Cerebellar nuclear complex (tissue), 1 donor: ENCODE measurements at places on chromosomes 4 and X.

GRCh38 chrX:120262859-120263708 is 12.5 kb downstream of the ZBTB33 start:
- DNase-seq, result no peak

DNA sequence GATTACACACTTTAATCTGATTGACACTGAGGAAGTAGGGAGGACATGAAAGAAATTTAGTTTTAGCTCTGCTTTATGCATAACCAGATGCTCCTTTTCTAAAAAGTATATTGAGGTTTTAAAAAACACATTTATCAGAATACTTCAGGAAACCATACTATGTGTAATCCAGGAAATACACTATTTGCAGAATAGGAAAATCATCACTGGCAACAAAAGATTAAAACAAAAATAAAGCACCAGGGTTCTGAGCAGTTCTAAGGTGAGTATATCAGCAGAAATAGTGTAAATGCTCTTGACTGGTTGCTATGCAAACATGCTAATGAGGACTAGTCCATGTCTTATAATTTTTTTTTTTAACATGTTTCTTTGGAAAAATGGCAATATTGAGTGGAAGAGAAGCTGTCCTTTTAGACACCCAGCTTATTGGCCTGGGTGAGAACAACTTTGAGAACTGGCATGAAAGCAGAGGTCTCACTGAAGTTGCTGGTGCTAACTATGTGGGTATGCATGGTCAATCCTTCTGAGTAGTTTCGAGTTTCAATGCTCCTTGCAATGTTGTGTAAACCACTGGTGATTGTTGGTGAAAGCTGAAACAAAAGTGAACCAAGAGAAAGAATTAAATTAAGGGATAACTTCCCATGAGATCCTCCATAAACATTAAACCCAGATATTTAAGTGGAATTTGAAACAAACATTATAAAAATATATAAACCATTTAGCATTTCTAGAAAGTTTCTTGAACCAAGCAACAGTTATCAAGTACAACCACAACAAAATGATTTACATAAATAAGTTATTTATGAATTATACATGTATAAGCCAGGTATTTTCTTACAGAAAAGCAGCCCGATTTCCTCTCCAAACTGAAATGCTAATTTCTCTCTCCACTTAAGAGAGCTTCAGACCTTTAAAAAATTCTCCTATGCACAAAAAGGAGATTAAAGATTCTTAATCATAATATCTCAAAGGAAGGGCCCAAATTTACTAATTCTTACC is 20.4 kb upstream of the SCD5 start:
- DNase-seq, result no peak

DNA sequence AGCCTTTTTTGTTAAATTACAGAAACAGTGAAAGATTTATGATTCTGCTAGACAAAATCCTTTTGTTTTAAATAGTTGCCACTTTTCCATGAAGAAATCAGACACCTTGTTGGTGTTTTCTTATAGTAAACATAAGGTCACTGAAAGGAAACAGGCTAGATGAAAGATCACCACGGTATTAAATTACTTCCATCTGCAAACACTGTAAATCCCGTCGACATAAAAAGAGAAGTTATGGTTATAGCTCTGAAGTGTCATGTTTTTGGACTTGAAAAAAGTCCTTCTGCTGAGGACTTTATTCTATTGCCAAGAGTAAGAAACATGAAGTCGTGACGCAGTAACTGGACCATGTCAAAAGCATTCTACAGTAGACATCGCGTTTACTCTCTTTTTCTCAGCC is 567.6 kb upstream of the SLIT2 start:
- DNase-seq, result no peak

DNA sequence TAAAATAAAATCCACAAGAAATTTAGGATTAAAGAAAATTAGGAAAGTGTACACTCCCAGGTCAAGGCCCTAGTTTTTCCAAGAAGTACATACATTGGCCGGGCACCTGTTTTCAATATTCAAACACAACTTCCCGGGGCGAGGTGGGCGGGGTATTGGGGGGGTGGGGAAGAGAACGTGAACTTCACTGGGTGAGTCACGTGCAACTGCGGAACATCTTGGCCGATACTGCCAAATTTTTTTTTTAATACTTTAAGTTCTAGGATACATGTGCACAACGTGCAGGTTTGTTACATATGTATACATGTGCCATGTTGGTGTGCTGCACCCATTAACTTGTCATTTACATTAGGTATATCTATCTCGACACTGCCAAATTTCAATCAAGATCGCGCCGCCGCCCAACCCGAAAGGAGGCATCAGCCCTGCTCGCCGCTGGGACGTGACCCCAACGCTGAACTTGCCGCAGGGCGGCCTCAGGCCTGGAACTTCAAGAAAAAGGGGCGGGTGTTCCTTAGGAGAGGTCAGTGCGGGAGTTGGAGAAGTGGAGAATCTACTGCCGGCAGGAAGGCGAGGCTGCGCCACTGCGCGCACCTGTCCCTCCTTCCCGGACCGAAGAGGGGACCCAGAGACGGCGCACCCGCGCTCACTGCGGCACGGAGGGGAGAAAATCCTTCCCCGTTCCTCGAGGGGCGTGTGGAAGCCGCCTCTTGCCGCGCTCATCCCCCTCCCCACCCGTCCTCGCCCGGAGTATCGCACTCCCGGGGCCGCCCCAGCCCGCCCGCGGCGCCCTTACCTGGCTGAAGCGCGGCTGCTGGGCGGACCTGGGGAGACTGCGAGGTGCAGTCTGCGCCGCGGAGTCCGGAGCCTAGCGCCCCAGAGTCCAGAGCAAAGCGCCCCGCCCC is at the start of gene TEC:
Gene TEC (minus strand): TSS at position 883 of the 905 bp plus-strand sequence. CDS start 41,224 bp downstream, outside the sequence.
- DNase-seq, result no peak

GRCh38 chr4:169080981-169081380 is 70.9 kb upstream of the CBR4 start:
- no peak for DNase-seq

GRCh38 chr4:111334361-111334760 is 711.5 kb upstream of the PITX2 start:
- no peak for DNase-seq

DNA sequence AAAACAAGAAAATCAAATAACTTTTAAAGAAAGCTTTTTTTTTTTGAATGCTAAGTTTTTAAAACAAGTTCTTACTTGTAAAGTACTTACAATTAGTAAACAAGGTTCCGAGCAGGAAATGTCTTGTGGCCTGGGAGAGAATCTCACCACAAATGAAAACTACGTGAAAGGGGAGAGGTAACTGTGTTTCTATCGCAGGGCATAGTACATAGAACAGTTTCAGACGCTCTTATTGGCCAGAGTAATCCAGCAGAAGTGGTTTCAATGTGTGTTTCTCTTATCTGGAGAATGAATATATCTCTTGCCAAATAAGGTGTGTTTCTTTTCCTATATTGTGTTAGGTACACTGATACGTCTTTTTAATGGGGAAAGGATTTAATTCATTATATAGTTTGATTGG is at the start of gene PLAC8:
Gene PLAC8 (minus strand): TSS at position 154 of the 400 bp plus-strand sequence. CDS start 6,808 bp downstream, outside the sequence.
- DNase-seq, result no peak

DNA sequence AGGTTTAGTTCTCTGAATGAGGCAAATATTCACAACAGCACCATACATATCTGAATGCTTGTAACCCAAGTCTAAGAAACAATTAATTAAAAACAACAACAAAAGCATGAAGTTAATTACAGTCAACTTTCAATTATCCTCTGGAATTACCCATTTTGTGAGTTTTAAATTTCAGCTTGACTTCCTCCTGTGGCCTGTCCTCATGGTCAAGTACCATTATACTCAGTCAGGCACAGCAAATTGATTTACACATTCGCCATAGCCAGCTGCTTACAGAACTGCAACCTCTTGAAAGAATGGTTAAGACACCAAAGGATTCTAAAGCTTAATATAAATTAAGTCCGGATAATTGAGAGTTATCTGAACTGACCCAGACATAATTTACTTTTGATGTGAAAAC is 306.5 kb downstream of the CAMK2D start:
- no peak for DNase-seq

- no peak for DNase-seq
Measured at GRCh38 chr4:24793219-24794005, 2.0 kb upstream of the SOD3 start.

GRCh38 chr4:3007724-3008123 is 44.4 kb downstream of the GRK4 start:
- DNase-seq, result no peak

DNA sequence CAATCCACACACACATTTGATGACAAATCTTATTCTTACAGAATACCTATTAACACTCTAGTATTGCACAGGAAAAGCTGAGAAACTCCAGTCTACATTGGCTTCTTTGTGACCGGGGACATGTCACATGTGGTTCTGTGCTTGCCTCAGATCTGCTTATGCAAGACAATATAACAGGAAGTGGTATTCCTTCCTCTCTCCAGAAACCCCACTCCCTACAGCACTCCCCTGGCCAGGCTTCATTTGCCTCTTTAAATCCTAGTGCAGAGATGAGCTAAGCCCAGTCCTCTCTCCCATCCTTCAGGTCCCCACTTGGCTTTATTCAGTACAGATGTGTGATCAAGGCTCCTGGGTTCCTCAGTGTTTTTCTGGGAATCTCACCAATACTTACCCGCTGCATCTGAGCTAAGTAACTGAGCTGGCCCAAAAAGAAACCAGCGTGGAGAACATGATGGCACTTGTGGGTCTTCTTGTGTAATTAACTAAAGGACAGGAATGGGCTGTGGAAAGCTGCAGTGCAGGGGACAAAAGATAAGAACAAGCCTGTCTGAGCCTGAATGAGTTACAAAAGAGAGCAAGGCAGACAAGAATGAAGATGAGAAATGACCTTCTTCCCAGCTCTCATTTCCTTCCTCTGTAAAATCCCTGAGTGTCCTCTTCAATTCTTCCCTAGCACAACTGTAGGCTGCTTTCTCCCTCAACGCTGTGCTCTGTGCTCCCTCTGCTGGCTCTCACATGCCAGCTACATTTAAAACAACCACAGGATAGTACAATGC is 105.6 kb downstream of the HNRNPD start:
- DNase-seq, result no peak
